T-helper 22 cell (primary cell): ENCODE measurements at places on chromosomes 2 and 18.

DNA sequence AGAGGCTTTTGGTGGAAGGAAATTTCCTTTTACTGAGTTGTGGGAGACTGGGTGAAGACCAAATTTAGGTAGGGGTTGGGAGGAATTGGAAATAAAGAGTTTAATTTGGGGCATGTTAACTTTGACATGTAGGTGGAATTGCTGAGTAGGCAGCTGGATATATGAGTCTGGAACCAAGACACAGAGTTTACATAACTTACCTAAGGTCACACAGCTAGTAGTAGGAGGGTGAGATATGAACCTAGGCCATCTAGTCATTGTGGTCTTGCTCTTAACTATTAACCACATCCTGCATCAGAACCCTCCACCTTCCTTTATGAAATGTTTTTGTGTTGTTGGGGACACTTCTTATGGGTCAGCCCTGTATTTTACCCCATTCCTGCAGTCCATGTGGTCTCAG is 113.1 kb downstream of the ICOS start:
- DNase-seq = no peak

- DNase-seq = no peak
These were observed 9.5 kb downstream of the ANO7 start for GRCh38 chr2:241197947-241198346.

- no peak for DNase-seq
These were observed 231.5 kb upstream of the KLHL29 start for GRCh38 chr2:23153484-23153883.

DNA sequence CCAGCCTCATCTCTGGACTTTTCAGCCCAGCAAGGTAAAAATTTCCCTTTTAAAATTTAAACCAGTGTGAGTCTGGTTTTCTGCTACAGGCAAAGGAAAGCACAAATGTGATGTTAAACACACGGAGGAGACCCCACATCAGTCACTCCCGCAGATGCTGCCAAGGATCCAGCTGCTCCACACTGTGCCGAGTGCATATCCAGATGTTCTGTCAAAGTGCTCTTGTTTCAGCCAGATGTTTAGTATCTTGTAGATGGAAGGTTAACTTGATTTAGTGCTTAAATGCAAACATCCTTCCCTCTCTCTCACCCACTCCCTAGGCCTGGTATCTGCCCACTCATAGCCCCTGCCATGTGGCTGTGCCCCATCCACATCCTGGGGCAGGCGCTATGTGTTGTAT is 15.8 kb upstream of the ATOH8 start:
- no peak for DNase-seq

- no peak for DNase-seq
These were observed 295.3 kb upstream of the COL3A1 start for GRCh38 chr2:188678882-188679281.

DNA sequence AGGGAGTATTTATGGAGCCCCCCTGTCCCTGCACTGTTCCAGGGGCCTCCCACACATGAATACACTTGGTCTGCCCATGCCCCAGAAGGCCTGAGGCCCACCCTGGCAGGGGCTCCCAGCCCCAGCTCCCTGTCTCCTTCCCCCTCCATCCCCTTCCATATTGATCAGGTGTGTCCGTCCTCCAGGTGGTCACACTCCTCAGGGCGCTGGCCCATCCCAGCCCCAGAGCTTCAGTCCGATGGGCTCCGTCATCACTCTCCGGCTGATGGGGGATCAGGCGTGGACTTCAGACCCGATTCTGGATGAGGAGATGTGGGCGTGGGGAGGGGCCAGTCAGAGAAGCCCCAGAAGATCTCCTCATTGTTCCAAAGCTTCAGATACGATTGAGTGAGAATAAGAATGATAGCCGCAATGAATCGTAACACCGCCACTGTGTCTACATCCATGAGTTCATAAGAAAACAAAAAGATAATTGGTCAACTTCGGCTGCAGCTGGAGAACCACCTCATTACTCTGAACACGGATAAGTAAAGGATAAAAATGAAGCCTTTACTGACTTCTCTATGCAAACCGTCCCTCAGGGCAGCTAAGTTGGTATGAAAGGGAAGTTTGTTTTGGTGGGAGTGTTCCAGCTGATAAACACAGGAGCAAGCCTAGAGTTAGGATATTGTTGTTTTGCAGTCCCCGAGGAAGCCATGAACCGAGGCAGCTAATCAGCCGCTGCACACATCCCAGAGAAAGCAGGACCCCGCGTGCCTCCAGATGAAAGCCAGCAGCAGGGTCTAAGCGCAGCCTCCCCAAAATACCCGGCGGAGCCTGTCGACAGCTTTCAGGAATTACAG is 279.5 kb downstream of the NDUFA10 start:
- no peak for DNase-seq

DNA sequence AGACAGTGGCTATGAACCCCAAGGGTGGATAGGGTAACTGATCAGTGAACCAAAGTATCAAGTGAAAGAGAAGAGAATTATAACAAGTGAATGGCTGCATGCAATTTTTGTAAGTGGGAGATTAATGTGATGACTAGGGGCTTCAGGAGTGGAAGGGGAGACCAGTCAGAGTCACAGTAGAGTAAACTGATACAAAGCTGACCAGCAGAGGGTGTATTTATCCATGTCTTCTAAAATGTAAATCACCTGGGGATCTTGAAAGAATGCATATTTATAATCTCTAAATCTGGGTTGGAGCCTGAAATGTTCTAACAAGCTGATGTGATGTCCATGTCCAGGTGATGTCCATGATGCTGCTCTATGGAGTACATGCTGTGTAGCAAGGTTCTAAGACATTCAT is 1351.3 kb upstream of the CHAC2 start:
- no peak for DNase-seq

- DNase-seq = no peak
These were observed 230.8 kb downstream of the GULP1 start for GRCh38 chr2:188522517-188522916.

GRCh38 chr2:233449081-233449901 is 95.0 kb downstream of the DGKD start:
- no peak for DNase-seq

GRCh38 chr18:8721716-8722115 is 16.4 kb downstream of the MTCL1 start:
- DNase-seq = no peak

GRCh38 chr2:65255356-65255755 is 27.7 kb downstream of the ACTR2 start:
- no peak for DNase-seq

- DNase-seq = no peak
These were observed 64.2 kb upstream of the THOC1 start for GRCh38 chr18:332007-332406.

GRCh38 chr2:232309592-232309991 is 69.0 kb upstream of the ALPP start:
- DNase-seq = no peak

DNA sequence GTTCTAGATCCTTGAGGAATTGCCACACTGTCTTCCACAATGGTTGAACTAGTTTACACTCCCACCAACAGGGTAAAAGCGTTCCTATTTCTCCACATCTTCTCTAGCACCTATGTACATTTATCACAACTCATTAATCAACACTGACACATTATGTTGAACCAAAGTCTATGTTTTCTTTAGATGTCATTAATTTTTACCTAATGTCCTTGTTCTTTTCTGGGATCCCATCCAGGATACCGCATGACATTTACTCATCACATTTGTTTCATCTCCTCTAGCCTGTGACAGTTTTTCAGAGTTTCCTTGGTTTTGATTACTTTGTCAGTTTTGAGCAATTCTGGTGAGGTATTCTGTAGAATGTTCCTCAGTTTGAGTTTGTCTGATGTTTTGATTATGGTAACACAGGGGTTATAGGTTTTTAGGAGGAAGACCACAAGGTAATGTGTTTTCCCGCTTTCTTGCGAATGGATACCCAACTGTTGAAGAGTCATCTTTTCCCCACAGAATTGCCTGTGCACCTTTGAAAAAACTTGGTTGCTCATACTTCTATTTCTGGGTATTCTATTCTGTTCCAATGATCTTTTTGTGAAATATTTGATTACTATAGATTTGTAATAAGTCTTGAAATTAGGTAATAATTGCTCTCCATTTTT is 3.0 kb upstream of the UGT1A9 start:
- no peak for DNase-seq

- no peak for DNase-seq
These were observed 123.8 kb downstream of the KCTD1 start for GRCh38 chr18:26424428-26425147.

DNA sequence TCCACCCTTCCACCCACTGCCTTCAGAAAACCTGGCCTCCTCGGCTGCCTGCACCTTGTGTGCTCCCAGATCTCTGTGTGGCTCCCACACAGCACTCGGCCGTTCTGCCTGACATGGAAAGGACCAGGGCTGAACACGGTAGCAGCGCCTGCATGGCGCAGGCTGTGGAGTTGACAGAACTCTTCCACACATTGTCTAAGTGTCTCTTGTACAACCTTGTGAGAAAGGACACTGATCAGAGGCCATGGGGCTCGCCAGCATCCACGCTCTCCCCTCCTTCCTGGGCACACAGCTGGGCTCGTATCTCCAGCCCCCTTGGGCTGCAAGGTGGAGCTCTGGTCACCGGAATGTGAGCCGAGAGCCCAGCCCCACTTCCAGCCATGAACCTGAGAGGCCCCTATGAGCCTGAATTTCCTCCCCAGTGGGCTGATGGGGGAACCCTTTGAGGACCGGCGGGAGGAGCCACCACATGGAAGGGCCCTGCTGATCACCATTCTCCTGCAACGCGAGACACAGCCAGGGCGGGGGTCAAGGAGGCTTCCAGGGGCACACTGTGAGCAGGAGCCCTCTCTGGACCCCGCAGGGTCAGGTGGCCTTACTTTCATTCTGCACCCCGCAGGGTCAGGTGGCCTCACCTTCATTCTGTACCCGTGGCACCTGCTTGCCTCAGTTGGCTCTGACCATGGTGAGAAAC is 314.2 kb upstream of the MYT1L start:
- DNase-seq = no peak

GRCh38 chr2:22854588-22854987 is 530.4 kb upstream of the KLHL29 start:
- no peak for DNase-seq

GRCh38 chr2:41836948-41837347 is 210.9 kb upstream of the PKDCC start:
- no peak for DNase-seq

DNA sequence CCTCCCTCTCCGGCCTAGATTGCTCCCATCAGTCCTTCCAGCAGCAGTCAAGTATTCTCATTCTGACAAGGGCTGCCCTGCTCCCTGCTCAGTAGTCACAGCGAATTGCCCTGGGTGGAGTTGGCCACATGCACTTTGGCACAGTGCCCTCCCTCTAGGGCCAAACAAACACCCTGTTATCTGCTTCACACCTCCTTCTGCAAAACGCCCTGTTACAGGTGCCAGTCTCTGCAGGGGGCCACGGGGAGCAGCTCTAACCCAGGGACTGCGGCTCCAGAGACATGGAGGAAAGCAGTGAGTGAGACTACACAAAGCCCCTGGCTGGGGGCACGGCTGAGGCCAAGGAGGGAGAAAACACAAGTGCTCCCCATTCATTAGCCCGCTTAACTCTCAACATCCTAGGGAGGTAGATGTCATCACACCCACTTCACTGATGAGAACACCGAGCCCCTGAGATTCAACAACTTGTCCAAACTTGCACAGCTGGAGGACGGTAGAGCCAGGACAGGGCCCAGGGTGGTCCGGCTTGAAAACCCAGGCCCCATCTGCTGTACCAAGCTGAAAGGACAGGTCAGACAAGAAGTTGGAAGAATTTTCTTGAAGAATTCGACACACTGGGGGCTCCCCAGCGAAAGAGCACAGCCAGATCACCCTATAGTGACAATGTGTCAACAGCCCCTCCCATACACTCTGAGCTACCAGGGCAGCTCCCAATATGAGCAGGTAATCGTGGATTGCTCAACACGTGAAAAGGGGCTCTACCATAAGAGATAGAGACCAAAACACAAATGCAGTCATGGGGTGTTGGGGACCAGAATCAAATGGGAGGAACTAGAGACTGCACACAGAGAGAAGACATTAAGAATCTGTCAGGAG is 8.7 kb upstream of the TFCP2L1 start:
- DNase-seq = no peak

GRCh38 chr2:29601872-29602271 is 319.5 kb downstream of the ALK start:
- DNase-seq = no peak

DNA sequence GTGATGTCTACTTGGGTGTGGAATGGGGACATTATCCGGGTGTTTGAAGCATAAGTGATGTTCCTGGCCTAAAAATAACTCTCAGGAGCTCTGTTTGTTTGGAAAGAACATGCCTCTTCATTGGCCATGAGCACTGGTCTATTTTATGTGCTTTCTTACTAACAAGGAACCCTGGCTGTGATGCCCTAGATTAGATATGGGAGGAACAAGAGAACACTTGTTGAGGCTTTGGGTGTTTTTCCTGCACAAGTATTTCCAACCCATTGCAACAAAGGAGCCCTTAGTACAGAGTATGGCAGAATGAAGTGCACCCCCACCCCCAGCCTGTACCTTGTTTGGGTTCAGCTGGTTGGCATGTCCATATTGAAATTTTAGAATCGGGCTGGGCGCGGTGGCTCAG is 95.9 kb downstream of the SLC4A3 start:
- DNase-seq = no peak

DNA sequence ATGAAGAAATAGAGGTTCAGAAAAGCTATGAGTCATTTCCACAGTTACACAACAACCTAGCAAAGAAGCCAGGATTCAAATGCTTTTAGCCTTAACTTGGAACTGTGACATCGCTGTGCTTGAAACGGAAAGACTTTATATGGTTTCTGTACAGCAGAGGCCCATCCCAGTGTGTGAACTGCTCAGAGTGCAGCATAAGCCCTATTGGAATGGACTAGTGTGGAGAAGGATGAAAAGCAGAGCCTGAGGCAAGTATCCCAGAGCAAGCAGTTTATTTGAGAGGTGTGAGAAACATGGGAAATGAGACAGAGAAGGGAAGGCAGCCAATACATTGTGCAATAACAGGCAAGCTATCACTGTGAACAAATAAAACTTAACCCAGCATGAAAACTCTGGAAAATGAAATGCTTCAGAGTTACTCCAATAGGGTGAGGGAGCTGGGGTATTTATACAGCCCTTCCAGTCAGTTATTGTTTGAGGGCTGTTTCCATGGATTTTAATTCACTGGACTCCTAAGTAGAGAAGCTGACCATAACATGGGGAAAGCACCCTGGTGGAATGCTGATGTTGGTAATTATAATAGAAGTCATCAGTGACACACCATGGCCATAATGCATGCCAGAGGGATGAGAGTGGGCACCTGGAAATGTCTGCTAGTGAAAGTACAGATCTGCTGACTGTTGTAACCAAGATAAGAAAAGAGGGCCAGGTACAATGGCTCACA is 254.0 kb upstream of the POU3F3 start:
- no peak for DNase-seq

- no peak for DNase-seq
These were observed 30.1 kb downstream of the COPS9 start for GRCh38 chr2:240105982-240106381.

DNA sequence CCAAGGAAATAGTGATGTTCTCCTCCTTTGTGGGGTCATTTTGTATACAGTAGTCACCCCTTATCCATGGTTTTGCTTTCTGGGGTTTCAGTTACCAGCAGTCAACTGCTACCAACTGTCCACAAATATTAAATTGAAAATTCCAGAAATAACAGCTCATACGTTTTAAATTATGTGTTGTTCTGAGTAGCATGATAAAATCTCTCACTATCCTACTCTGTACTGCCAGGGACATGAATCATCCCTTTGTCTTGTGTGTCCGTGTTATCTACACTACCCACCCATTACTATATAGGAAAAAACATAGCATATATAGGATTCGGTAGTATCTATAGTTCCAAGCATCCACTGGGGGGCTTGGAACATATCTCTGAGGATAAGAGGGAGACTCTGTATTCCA is 120.9 kb upstream of the DCC start:
- no peak for DNase-seq
